Peyer's patch (tissue), 4 donors: ENCODE measurements at places on chromosomes 2 and 18. TPM values are rescaled to one million over a fixed set of nuclear protein-coding genes. Genes with fewer than 3 reads are reported as not detected.

DNA sequence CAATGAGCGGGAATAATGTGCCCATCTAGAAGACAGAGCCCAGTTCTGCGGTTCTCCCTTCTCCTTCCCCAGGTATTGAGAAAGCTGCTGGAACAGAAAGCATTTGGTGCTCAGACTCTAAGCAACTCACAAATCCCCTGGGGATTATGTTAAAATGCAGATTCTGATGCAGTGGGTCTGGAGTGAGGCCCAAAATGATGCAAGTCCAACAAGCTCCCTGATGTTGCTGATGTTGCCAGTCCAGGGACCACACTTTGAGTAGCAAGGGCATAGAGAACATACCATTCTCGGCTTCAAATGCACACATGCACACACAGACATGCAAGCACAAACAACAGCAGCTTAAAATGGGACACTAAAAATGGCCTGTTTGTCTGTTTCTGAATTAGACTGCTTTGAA is 274.8 kb upstream of the NCKAP5 start:
- no peak for DNase-seq

DNA sequence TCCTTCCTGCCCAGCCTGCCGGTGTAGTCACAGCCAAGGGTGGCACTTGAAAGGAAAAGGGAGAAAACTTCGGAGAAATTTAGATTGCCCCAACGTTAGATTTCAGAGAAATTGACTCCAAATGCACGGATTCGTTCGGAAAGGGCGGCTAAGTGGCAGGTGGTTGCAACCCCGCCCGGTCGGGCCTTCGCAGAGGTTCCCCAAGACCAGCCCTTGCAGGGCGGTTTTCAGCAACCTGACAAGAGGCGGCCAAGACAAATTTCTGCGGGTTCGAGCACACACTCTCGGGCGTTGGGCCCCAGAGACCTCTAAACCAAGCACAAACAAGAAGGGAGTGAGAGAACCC is 4.8 kb downstream of the ONECUT2 start:
- no peak for DNase-seq

The MC2R gene
- not detected for total RNA-seq

The ACTG2 gene
- 41.2 TPM for total RNA-seq

DNA sequence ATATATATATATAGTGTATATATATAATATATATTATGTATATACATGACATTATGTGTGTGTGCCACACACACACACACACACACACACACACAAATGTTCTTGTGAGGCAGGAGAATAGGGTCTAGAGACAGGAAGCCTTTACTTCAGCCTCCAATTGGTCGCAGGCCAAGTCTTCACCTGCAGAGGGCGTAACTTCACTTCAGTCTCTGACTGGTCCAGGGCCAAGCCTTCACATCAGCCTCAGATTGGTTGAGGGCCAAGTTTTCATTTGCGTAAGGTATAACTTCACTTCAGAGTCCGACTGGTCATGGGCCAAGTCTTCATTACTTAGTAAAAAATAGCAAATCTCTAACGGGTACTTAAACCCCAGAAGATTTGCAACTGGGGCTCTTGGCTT is 13.2 kb upstream of the SS18 start:
- no peak for DNase-seq

DNA sequence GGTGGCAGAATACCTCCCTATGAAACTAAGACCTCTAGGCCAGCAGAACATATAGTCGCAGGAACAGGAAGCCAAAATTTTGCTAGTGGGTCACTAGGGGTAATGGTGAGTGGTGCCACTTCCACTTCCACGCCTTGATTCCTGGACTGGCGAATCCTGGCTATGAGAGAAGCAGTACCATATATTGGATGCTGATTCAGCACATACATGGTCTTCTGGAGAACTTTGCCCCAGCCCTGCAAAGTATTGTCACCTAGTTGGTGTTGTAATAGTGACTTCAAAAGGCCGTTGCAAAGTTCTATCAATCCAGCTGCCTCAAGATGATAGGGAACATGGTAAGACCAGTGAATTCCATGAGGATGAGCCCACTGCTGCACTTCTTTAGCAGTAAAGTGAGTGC is 769.8 kb upstream of the GYPC start:
- DNase-seq = no peak

The DLGAP1 gene
- total RNA-seq = 1.6 TPM

DNA sequence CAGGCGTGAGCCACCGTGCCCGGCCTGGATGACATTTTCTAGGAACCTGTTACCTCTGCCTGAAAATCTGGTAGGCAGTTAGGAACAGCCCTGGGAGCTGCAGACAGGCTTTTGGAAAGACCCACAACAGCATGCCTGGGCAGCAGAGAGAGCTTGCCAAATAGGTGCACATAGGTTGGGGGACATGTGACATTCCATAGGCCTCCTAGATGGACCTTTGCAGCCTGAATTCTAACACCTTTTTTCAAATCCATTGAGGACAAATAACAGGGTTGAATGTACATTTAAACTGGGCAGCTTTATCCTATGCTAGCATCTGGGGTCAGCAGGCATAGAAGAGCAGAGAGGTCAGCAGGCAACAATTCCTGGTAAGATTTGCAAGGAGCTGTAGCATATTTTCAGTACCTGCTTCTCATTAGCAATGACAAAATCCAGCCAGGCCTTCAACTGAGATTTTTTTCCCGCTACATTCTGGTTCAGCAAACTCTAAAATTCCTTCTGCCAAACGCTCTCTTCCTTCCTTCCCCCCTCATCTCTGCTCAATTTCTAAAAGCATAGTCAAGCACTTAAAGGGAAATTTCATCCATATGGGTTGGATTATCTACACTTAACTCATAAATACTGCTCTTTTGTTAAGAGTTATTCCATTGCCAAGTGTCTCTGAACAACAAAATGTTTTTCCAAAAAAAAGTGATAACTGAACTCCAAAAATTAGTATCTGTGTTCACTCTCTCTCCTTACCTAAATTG is 75.2 kb downstream of the SOWAHC start:
- DNase-seq = no peak

The SLC8A1 gene
- total RNA-seq = 20.6 TPM

DNA sequence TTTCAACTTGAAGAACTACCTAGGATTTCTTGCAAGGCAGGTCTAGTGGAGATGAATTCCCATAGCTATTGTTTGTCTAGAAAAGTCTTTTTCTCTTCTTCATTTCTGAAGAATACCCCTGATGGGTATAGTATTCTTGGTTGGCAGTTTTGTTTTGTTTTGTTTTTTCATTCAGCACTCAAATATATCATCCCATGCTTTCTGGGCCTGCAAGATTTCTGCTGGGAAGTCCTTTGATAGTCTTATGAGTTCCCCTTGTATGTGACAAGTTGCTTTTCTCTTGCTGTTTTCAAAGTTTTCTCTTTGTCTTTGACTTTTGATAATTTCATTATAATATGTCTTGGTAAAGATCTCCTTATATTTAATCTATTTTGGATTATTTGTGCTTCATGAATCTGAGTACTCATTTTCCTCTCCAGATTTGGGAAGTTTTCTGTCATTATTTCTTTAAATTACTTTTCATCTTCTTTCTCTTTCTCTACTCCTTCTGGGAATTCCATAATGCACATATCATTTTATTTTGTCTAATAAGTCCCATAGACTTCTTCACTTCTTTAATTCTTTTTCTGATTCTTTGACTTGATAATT is 101.5 kb downstream of the DSC3 start:
- no peak for DNase-seq

The CPO gene
- 585 TPM for total RNA-seq

The SPOPL gene
- 18.9 TPM for total RNA-seq

The B3GNT7 gene
- total RNA-seq = 75.3 TPM

GRCh38 chr2:31373127-31373526 is 41.4 kb downstream of the XDH start:
- no peak for DNase-seq

DNA sequence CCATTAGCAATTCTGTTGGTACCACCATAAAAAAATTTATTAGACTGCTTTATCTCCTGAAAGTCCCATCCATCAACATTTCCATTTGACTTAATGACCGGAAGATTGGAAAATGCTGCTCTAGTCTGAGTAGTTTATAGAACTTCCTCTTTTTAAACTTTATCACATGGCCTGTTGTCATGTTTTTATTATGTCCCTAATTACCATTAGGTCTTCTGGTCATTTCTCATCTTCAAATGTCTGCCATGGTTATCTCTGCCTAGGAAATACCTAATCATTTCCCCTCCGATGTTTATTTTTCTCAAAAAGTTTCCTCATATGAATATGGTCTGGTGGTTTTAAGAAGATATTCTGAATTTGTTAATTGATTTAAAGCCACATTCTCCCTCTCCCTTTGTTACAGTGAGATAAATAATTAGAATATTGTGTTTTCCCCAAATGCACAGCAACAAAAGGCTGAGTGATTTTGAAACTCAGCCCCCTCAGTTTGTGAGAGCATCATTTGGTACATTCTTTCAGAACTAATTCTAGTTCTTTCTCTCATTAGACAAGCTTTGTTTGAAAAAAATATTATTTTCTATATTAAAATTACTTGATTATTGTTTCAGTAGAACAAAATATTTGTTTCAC is 317.1 kb upstream of the ST6GAL2 start:
- no peak for DNase-seq
